ENCODE measurements at places on chromosomes 5 and 9.

DNA sequence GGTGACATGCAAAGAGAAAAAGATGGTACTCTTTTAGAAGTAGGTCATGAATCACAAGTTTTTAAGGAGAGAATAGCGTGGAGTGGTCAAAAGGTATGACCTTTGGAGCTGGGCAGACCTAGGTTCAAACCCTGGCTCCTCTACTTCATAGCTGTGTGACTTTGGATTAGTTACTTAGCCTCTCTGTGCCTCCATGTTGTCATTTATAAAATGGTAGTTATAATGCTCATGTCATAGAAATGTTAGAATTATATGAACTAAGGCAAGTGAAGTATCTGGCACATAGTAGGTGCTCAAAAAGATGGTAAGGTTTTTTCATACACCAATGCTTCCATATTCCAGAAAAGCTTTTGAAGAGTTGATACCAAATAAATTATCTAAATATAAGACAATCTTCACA, 7.3 kb downstream of the F2R start:
- no peak for DNase-seq

- no peak for DNase-seq
These were observed 601 bp upstream of the FAF2 start for GRCh38 chr5:176447591-176447977.

DNA sequence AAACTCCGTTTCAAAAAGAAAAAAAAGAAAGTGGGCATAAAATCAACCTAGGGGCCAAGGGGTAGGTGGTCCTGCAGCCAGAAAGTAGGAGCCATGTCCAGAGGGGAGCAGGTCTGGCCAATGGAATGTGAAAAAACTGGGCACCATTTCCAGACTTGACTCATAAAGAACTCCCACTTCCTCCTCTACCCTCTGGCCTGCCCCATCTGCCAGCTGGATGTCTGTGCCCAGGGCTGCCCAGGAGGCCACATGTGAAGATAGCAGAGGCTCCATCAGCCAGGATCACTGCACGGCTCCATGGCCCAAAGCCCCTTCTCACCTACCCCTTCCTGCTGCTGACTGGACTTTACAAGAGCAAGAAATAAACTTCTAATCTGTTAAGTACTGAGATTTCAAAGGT, 42.1 kb upstream of the EEIG1 start:
- no peak for DNase-seq

- no peak for DNase-seq
These were observed 36.4 kb upstream of the CCDC152 start for GRCh38 chr5:42720251-42720650.

GRCh38 chr5:150527038-150527437, 19.1 kb downstream of the NDST1 start:
- DNase-seq = no peak

DNA sequence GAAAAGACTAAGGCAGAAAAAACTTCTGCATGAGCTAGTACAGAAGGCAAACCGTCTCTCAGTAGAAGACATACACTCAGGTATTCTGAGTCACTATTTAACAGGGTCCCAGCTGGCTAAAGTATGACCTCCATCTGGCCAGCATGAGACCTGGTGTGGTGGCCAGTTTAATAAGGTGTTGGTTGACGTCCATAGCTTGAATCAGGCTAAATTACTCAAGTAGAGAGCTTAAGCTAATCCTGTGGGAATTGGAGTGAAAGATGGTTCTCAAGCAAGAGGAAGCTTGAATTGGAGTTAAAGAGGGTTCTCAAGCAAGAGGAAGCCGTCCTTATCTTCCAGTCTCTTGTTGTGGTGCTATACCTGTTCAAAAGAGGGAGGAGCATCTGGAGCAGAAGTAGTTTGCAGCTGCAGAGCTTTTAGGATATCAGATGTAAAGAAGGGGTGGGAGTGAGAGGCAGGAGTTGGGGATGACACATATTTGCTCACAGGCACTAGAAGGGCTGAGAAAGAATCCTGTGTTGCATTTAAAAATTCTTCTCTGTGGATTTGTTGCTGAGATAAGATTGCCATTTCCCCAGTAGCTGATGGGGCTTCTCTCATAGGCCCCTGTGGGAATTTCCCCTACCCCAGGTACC, 136.1 kb upstream of the RUSC2 start:
- DNase-seq = no peak

DNA sequence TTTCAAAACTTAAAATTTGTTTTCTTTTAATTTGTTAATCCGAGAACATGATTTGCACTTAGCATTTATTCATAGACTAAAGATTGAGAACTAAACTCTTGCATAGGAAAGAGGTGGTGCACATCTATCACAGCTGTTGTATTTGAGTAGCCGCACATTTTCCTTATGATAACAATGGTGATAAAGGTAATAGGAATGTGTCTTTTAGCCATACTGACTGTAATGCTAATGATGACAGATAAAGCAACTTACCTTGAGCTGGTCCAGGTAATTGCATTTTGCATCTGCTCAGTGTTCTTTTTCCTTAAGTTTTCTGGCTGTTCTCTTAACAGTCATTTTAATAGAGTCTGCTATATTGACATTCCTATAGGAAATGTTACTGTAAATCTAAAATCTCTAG, 19.0 kb downstream of the PHAX start:
- no peak for DNase-seq
